SJCRH30 (cell line): ENCODE measurements at places on chromosomes 16 and 17. TPM values are rescaled to one million over a fixed set of nuclear protein-coding genes. Genes with fewer than 3 reads are reported as not detected.

Gene KRT24
- total RNA-seq, result not detected in 2 replicates

GRCh38 chr16:3431779-3432219 is 11.5 kb downstream of the ZNF597 start:
- no peak for DNase-seq

Gene USP43
- 0.04 TPM in 1 of 2 replicates, not detected in the other for total RNA-seq

Gene SLC6A2
- total RNA-seq, result not detected in 2 replicates

Gene HS3ST6
- total RNA-seq, result not detected in 2 replicates

DNA sequence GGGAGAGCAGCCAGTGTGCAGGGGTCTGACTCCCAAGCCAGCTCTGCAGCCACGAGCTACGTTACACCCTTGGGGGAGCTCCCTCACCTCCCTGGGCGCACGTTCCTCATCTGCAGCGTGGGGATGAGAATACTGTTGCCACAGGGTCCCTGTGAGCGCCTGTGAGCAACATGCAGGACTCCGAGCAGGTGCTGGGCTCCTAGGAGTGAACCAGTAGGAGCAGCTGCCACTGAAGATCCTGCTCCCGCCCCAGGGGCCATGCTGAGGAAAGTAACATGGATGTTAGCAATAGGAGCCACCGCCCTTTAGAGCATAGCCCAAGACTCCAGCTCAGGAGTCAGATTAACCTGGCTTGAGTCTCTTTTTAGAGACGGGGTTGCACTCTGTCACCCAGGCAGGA is 15.9 kb downstream of the DNAAF1 start:
- peak; percentile 57 for DNase-seq

DNA sequence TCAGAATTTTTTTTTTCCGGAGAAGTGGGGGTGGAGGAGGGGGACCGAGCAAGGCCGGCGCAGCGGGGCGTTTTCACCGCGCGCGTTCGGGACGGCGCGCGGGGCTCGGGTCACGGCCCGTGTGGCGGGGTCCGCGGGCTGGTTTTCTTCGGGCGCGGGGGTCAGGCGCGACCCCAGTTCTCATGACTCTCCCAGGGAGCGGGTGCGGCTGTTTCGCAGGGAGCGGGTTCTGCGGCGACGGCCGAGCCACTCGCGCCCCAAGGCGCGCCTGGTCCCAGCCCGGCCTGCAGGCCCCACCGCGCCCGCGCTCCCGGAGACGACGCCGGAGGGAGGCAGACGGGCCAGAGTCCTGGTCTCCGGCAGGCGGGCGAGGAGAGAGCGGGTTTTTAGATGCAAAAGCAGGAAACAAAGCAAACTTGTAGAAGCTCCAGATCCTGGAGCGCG is 1.0 kb downstream of the BAHCC1 start:
- no peak for DNase-seq
